ENCODE measurements at places on chromosomes 5 and 9.

DNA sequence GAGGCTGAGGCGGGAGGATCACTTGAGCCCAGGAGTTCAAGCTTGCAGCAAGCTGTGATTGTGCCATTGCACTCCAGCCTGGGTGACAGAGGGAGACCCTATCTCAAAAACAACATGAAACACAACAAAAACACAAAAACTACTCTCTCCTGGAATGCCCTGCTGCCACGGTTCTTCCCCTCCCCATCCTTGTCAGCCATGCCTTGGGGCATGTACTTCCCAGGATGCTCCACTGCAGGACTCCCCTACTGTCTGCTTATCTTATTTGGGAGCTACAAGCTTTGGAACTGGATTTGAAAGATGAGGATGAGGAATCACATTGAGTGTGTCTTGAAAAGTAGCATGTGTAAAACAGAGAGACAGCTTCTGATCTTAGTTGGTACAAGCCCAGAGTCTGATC, 40.1 kb upstream of the KIAA1958 start:
- DNase-seq = no peak

DNA sequence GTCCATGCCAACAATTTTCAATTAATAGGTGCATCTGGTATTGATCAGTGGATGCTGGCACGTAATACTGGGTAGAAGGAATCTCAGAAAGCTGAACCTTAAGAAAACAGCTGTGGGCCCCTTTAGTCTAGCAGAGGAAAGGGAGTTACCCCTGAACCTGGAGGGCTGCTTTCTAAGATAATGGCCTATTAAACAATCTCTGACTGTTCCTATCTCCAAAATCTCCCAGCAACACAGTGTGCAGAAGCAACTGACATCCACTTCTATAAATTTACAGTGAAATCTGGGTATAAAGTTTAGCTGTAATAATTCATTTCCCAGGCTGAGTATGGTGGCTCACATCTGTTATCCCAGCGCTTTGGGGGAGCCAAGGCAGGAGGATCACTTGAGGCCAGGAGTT, 198.8 kb downstream of the MAPKAP1 start:
- no peak for DNase-seq

- no peak for DNase-seq
Measured at GRCh38 chr5:179254638-179255271, 90.5 kb downstream of the ADAMTS2 start.

DNA sequence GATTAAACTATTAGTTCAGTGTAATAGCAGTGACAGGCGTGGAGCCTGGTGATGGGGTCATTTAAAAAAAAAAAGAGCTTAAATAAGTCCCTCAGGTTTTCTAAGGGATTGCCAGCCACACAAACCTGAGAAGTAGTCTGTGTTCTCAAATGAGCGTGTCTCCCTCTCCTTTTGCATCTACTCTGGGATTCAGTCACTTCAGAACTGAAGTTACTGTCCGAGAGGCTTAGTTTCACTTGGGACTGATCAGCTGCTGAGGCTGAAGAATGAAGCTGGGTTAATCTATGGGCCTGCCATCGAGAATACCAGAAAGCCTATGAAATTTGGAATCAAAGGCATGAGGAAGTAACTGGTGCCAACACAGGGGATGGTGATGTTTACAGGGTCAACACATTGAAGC, 310.1 kb downstream of the ADAMTS6 start:
- DNase-seq = no peak

- DNase-seq = no peak
Measured at GRCh38 chr9:73647560-73647959, 495.9 kb downstream of the ANXA1 start.

DNA sequence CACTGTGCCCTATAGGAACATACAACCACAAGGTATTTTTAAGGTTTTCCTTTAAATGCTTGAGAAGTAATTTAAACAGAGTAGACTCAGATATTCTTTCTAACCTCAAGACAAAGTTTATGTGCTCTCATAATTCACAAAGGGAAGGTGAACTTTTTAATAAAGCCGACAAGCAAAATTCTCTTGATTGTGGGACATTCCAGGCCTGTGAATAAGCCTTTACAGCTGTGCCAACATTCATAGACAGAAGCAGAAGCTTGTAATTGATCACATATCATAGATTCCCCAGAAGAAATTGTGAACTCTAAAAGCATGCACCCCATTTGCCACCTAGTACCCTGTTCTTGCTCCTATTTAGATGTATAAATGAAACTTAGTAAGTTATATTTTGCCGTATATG, 1107.8 kb upstream of the SEMA6A start:
- no peak for DNase-seq

- DNase-seq = no peak
Measured at GRCh38 chr5:152723482-152723881, 318.4 kb upstream of the NMUR2 start.

DNA sequence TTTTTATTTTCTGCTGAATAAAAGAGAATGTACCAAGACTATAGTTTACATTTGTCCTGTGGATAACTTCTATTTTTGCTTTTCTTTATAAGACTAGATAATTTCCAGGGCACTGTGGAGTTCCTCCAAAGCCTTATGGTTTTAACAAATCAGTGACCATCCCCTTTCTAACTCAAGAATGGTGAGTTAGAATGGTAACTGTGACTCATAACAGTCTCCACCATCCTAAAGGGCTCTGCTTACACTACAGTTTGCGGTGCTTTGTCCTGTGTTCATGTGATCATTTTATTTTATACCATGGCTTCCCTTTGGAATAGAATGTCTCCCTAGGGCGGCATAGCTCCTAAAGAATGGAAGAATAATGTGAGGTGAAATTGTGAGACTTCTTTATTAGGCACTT, 30.2 kb downstream of the WDR36 start:
- DNase-seq = no peak

- no peak for DNase-seq
Measured at GRCh38 chr5:98768960-98769209, 4.6 kb upstream of the RGMB start.
